ENCODE measurements at places on chromosomes 4 and X. TPM values are rescaled to one million over a fixed set of nuclear protein-coding genes. Genes with fewer than 3 reads are reported as not detected.

PDGFC gene
- total RNA-seq = 21.0 TPM

PABPC1L2A gene
- total RNA-seq = not detected

NLGN3 gene
- 0.21 TPM for total RNA-seq

HMGN5 gene
- not detected for total RNA-seq

XAGE2 gene
- total RNA-seq = not detected

CXCL3 gene
- not detected for total RNA-seq

BRCC3 gene
- total RNA-seq = 9.4 TPM

TNIP3 gene
- total RNA-seq = not detected

TEX11 gene
- not detected for total RNA-seq

ADGRG2 gene
- total RNA-seq = 4.3 TPM

WDR1 gene
- 216 TPM for total RNA-seq

CDS1 gene
- total RNA-seq = 0.11 TPM

DUX4 gene
- total RNA-seq = not detected

MAOA gene
- 93.6 TPM for total RNA-seq

LGI2 gene
- total RNA-seq = 2.2 TPM

OFD1 gene
- 8.4 TPM for total RNA-seq

H2BW1 gene
- not detected for total RNA-seq

SLC10A6 gene
- 23.5 TPM for total RNA-seq

DUSP9 gene
- total RNA-seq = not detected

PDCL2 gene
- total RNA-seq = not detected

HMX1 gene
- not detected for total RNA-seq

INPP4B gene
- total RNA-seq = 32.7 TPM

L1CAM gene
- total RNA-seq = 25.8 TPM

PTPN13 gene
- total RNA-seq = 20.8 TPM

GPR82 gene
- not detected for total RNA-seq

PHEX gene
- total RNA-seq = 0.96 TPM

ATRX gene
- 117 TPM for total RNA-seq

GLOD5 gene
- not detected for total RNA-seq

VCX gene
- not detected for total RNA-seq

NPY2R gene
- total RNA-seq = not detected

CWH43 gene
- not detected for total RNA-seq

DTHD1 gene
- total RNA-seq = not detected

IL3RA gene
- total RNA-seq = 71.9 TPM

ZFP42 gene
- total RNA-seq = not detected

TLR1 gene
- total RNA-seq = 1.1 TPM

SPANXD gene
- total RNA-seq = not detected

STAP1 gene
- not detected for total RNA-seq

CYBB gene
- total RNA-seq = 19.7 TPM

ABLIM2 gene
- 30.8 TPM for total RNA-seq

ARL13A gene
- total RNA-seq = not detected

SSX4 gene
- total RNA-seq = not detected

Data from ascending aorta (tissue), 2 donors.